ENCODE measurements at places on chromosomes 4 and X.

GRCh38 chr4:185955151-185955770 is 113.7 kb upstream of the TLR3 start:
- DNase-seq = no peak

DNA sequence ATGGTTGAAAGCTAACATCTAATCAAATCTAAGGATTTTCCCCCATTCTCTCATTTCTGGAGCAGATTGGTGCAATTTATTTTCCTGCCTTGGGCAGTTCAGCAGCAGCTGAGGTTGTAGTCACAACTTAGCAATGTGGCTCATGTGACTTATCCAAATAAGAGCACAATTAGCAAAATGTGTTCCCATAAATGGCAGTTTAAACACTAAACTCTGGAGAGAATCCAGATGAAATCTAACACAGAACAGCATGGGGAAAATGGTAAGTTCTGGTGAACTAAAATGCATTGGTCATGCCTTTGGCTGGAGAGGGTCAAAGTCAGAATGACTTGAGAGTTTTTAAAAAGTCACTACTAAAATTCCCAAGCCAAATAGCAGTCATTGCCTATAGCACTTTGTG is 422.6 kb upstream of the DIPK2B start:
- peak; percentile 65 for DNase-seq

DNA sequence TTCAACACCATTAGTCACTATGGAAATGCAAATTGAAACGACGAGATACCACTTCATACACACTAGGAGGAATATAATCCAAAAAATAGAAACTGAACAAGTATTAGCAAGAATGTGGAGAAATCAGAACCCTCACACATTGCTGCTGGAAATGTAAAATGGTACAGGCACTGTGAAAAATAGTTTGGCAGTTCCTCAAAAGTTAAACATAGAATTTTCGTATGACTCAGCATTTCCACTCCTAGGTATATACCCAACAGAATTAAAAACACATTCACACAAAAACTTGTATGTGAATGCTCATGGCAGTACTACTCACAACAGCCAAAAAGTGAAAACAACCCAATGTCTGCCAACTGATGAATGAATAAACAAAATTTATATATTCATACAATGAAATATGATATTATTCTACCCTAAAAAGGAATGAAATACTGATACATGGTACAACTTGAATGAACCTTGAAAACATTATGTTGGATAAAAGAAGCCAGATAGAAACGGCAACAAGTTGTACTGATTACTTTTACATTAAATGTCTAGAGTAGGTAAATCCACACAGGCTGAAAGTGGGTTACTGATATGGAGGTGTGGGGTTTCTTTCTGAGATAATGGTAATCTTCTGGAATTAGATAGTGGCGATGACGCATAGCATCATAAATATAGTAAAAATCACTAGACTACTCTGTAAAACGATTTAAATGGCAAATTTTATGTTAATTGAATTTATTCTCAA is 22.3 kb downstream of the TEC start:
- DNase-seq = no peak

DNA sequence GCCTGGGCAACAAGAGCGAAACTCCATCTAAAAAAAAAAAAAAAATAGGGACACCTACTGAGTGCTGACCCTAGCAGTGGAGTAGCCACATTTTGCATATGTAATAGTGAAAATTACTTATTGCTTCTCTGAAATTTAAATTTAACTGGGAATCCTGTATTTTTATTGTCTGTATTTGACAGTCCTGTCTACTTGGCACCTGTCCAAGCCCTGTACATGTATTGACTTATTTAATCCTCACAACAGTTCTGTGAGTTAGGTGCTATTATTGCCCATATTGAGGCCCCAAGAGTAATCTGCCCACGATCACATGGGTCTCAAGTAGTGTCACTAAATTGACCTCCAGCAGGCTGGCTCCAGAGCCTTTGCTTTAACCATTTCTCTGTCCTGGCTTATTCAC is 81.6 kb downstream of the WDR19 start:
- no peak for DNase-seq

GRCh38 chr4:36020351-36020750 is 224.0 kb downstream of the ARAP2 start:
- DNase-seq = no peak

DNA sequence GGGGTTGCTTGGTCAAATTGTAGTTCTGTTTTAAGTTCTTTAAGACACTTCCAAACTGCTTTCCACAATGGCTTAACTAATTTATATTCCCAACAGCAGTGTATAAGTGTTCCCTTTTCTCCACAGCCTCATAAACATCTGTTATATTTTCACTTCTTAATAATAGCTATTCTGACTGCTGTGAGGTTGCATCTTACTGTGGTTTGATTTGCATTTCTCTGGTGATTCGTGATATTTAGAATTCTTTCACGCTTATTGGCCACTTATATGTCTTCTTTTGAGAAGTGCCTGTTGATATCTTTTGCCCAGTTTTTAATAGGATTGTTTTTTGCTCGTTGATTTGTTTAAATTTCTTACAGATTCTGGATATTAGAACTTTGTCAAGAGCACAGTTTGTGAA is 278.6 kb upstream of the ITM2A start:
- DNase-seq = no peak

DNA sequence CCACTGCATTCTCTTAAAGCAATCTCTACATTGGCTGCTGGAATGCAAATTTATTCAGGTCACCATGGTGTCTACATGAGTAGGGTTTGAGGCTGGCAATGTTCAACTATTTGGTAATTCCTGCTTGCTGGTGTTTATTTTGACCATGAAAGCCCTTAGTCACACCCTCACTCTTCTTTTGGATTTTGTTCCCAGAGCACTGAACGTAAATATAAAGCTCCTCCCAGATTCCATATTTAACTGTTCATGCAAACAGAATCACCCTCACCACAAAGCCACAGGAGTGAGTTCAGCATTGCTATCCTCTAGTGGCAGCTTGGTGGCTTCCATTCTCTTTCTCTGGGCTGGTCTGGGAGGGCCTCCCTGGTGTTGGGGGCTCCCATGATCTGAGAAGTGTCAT is 82.8 kb downstream of the LNX1 start:
- peak; percentile 90 for DNase-seq

GRCh38 chrX:124373348-124373747 is 27.0 kb downstream of the SH2D1A start:
- no peak for DNase-seq

DNA sequence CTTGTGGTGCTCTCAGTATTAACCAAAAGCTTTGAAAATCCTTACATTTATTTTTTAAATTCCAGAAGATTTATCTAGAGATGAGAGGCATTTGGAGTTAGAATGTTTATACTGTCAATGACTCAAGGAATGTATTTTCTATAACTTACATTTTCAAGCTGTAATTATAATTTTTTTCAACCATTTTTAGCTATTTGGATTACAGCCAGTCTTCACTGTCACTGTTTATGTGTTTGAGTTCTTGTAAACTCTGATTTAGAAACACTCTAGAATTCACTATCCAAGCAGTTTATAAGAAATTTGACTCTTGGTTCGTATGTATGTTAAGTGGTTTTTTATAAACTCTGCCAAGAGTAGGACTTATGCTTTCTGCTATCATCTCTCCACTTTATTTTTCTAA is 36.7 kb upstream of the GUCY1A1 start:
- DNase-seq = no peak

GRCh38 chr4:40486534-40486933 is 143.1 kb downstream of the RBM47 start:
- DNase-seq = peak; percentile 26

DNA sequence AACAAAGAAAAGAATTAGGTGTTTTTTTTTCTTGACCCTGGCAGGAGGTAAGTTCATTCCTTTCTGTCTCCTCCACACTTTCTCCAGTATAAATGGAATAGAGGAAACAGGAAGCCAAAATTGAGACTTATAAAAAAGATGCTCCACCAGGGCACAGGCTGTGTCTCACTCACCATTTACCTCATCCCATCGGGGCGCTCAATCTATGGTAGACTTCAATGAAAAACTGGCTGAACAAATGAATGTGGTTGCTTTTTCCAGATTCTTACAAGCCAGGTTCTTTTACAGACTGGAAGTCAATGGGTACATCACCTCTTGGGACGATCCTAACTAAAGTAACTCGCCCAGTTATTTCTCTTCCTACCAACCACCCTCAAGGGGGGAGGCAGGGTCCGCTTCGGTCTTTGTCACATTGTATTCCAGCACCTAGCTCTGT is 685 bp downstream of the COMMD8 start:
- DNase-seq = no peak

GRCh38 chr4:70589785-70590184 is 2.3 kb upstream of the AMBN start:
- DNase-seq = no peak

- no peak for DNase-seq
Observed at GRCh38 chr4:66750273-66750672, 795.0 kb downstream of the CENPC start.

DNA sequence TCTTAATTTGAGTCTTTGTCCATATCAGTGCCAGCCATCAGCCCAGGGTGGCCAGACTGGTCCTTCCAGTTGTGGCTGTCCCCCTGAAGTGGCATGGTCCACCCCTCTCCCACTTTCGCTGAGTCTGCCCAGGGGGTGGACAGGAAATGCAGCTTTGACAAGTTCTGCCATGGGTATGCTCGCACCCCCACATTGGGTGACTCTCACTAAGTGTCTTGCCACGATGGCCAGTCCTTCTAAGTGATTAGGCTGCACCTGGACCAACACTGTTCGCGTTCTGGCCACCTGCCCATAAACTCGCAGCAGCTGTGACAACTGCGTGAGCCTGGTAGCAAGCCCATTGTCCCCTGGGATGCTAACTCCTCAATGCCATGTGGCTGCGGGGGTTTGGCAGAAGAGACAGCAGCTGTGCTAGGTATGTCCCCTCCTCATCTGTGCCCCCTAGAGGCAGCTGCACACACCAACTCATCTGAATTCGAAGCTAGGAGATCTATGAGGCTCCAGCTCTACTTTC is 10.0 kb upstream of the LNX1 start:
- peak; percentile 41 for DNase-seq

GRCh38 chr4:4254666-4255065 is 6.6 kb upstream of the TMEM128 start:
- DNase-seq = no peak

- no peak for DNase-seq
Observed at GRCh38 chr4:168070903-168071302, 21.4 kb upstream of the ANXA10 start.

- DNase-seq = no peak
Observed at GRCh38 chr4:1898681-1899080, 27.5 kb downstream of the NSD2 start.

GRCh38 chrX:14697451-14697850 is 168.1 kb downstream of the GLRA2 start:
- DNase-seq = no peak

DNA sequence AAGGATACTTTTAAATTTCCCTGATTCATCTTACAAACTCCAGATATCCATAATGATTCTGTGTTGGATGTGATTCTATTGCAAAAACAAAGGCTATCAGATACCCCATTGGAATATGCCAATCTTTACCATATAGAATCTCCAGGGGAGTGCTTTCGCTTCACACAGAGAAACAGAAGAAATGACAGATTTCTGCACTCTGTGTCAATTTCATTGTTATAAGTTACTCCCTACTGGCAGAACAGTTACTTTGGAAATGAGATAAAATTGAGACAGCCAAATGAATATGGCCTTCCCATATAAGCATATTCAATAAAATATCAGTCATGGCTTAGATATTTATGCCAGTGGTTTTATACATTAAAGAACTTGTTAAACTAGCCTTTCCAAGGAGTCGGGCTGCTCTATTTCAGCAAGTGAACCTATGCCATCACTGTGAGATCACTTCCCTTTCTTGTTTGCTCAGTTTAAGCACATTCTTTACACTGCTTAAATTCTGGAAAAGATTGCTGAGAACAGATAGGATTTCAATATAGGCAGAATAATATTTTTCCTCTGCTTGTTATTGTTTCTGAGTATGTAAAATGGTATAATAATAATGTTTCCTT is 127.5 kb upstream of the ANXA10 start:
- no peak for DNase-seq

GRCh38 chrX:13265111-13265510 is 54.7 kb downstream of the ATXN3L start:
- DNase-seq = no peak

DNA sequence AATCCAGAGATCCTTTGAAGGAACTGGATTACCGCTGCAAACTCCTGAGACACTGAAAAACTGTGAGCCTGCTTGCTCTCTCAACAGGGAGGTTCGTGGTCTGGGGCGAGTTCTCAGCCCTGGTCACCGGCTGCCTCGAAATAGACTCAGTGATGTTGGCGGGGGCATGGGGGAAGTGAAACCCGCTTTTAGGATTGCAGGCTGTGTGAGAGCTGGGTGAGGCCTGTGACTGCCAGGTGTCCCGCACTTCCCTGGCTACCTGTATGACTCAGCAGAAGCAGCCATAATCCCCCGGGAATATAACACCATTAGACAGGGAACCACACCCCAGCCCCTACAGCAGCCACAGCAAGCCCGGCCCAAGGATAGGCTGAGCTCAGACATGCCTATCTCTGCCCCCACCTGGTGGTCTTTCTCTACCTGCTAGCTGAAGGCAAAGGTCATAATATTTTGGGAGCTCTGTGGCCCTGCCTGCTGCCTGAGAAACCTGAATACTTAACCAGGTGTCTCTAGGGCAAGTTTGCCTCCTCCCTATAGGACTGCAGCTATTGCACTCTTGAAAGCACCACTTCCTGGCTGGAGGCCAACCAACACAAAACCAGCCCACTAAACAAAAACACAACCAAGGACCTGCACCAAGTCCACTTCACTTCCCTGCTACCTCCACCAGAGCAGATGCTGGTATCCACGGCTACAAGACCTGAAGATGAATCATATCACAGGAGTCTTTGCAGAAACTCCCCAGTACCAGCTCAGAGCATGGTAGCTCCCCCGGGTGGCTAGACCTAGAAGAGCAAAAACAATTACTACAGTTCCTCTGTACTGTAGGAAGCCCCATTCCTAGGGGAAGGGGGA is 202.0 kb downstream of the RRAGB start:
- no peak for DNase-seq

GRCh38 chr4:177108708-177109107 is 201.0 kb upstream of the NEIL3 start:
- DNase-seq = no peak

DNA sequence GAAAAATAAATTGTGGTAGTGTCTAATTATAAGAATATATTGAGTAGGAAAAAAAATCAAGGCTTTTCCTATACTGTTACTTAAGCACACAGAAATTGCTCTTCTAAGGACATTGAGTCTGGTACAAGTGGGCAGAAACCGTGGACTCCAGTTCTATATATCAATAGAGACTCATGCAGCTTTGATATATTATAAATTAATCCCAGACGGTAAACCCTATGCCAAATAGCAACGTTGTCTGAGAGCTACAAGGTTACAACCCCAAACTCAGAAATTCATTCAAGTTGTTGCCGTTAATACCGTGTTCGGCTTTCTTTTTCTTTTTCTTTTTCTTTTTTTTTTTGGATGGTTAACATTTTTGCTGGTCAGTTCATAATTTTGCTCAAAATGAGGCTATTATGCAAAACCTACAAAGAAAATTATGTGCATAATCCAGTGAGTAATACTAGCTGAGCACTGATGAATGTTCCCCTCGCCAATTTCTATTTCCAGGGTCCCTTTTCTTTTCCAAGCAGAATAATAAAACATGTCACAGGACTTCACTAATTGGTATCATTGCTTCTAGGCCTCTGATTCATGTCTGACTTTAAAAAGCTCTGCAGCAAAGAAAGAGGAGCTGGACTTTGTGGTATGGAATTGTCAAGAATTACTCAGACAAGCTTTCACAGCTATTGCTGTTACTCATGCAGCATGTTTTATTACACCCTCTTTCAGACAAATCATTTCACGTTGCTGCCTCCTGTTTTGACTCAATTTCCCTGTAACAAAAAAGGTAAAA is 737.7 kb downstream of the NLGN4X start:
- DNase-seq = no peak
